Omental fat pad (tissue), 4 donors: ENCODE measurements at places on chromosomes 11 and 22. TPM values are rescaled to one million over a fixed set of nuclear protein-coding genes. Genes with fewer than 3 reads are reported as not detected.

MB gene
- not detected for total RNA-seq

TTC28 gene
- 44.7 TPM for total RNA-seq

YPEL1 gene
- 5.4 TPM for total RNA-seq

NAP1L4 gene
- total RNA-seq, result 58.2 TPM

SMC1B gene
- total RNA-seq, result not detected

HIRA gene
- 24.0 TPM for total RNA-seq

SEPTIN3 gene
- total RNA-seq, result not detected

ADM gene
- total RNA-seq, result 233 TPM

KRTAP5-8 gene
- not detected for total RNA-seq

DDI1 gene
- not detected for total RNA-seq

ZNF70 gene
- total RNA-seq, result 4.6 TPM

C11orf91 gene
- not detected for total RNA-seq
